ENCODE measurements at places on chromosomes 1 and 21. TPM values are rescaled to one million over a fixed set of nuclear protein-coding genes. Genes with fewer than 3 reads are reported as not detected.
A peak's percentile ranks its signal among the peaks of the same experiment; 100 is the strongest.

DNA sequence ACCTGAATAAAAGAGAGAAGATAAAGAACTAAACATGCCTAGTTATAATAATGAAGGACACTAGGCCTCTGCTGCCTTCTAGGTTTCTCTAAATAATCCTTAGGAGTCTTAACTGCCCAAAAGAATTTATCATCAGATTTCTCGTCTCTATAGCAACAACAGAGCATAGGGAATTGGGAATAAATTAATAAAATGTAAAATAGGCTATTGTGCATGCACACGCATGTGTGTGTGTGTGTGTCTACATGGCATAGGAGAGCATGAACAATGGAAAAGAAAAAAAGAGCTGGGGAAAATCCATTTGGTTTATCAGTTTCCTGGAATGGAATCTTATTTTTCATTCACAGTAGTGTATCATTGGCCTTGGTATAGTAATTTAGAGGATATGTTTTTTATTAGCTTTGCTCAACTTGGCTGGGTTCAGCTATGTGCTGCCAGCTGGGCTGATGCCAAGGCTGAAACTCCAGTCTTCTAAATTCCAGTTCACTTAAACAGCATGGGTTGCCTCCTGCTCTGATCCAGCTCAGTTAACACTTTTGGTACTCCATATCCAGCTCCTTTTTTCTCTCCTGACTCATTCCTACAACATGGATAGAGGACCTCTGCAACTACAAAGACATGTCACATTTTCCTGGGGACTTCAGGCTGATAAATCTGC is 80.6 kb upstream of the SLFNL1 start:
- peak; percentile 56 for DNase-seq
- no peak overlapping the region for H3K4me3 ChIP-seq
- H3K27ac ChIP-seq, result peak overlapping the region; percentile 74
- H3K27me3 ChIP-seq, result no peaks in the 10 kb centered on the region

- no peaks in the 10 kb centered on the region for H3K27me3 ChIP-seq
- no peak for DNase-seq
- H3K27ac ChIP-seq, result no peak overlapping the region
- H3K4me3 ChIP-seq, result no peak overlapping the region
- peaks cover 16% of the 10 kb centered on the region for H3K4me1 ChIP-seq
These were observed 72.4 kb downstream of the ABCA4 start for GRCh38 chr1:94048413-94049164.

- H3K27me3 ChIP-seq, result no peaks in the 10 kb centered on the region
- no peak overlapping the region for H3K27ac ChIP-seq
- H3K36me3 ChIP-seq, result peaks cover 68% of the 10 kb centered on the region
- H3K4me1 ChIP-seq, result no peaks in the 10 kb centered on the region
- DNase-seq, result no peak
- no peak overlapping the region for H3K4me3 ChIP-seq
These were observed 21.6 kb upstream of the TRAF5 start for GRCh38 chr1:211305044-211305443.

GRCh38 chr21:45378258-45378966 is 26.6 kb upstream of the COL18A1 start:
- no peak overlapping the region for H3K4me3 ChIP-seq
- H3K36me3 ChIP-seq, result no peaks in the 10 kb centered on the region
- no peaks in the 10 kb centered on the region for H3K4me1 ChIP-seq
- no peaks in the 10 kb centered on the region for H3K27me3 ChIP-seq
- no peak for DNase-seq

GRCh38 chr1:171983584-171983983 is 142.3 kb downstream of the DNM3 start:
- DNase-seq, result no peak
- no peaks in the 10 kb centered on the region for H3K4me1 ChIP-seq
- H3K27ac ChIP-seq, result no peak overlapping the region
- no peaks in the 10 kb centered on the region for H3K36me3 ChIP-seq
- no peak overlapping the region for H3K4me3 ChIP-seq
- H3K27me3 ChIP-seq, result no peaks in the 10 kb centered on the region

DNA sequence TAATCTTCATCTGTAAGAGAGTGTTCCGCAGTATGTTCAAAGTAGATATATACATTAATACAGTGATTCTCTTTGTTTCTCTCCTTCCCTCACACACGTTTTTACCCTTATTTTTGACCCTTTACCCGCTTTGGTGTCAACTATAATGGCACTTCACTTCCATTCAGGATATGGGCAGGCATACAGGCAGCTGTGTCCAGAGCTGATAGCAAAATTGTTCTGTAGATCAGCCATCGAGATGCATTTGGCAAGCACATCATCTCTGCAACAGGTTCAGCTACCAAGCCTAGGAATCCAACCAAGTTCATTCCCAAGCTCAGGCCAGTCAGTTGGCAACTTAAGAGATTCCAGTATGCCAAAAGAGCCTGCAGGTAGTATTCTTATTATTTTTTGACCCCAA is 74.8 kb downstream of the FNBP1L start:
- H3K27me3 ChIP-seq, result no peaks in the 10 kb centered on the region
- H3K4me1 ChIP-seq, result peaks cover 3% of the 10 kb centered on the region
- H3K27ac ChIP-seq, result no peak overlapping the region
- no peak for DNase-seq

GRCh38 chr1:26195805-26196204 is 5.4 kb downstream of the CATSPER4 start:
- H3K27ac ChIP-seq, result no peak overlapping the region
- H3K36me3 ChIP-seq, result no peaks in the 10 kb centered on the region
- H3K4me1 ChIP-seq, result no peaks in the 10 kb centered on the region
- H3K27me3 ChIP-seq, result no peaks in the 10 kb centered on the region
- H3K4me3 ChIP-seq, result no peak overlapping the region

DNA sequence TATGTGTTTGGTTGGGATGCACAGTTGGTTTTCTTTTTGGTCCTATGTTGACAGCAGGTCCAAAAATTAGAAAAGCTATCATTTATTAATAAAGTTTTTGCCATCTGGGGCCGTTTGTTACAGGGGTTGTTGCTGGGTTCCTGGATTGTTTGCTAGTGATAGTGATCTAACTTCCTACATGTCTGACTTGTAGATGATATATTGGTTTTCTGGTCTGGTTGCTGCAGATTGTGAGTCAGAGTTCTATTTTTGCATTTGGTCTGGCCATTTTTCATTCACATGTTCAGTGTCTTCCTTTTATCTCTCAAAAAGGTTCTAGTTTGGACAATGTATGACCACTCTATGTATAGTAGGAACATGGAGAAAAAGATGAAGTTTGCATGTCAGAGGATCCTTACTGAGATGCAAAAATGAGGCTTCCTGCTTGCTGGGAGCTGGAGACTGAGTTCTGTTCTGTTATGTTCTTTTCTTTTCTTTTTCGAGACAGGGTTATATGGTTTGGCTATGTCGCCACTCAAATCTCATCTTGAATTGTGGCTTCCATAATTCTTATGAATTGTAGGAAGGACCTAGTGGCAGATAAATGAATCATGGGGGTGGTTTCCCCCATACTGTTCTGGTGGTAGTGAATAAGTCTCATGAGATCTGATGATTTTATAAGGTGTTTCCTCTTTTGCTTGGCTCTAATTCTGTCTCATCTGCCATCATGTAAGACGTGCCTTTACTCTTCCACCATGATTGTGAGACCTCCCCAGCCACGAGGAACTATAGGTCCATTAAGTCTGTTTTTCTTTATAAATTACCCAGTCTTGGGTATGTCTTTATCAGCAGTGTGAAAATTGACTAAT is 4.2 kb upstream of the NVL start:
- H3K4me1 ChIP-seq, result no peaks in the 10 kb centered on the region
- H3K36me3 ChIP-seq, result no peaks in the 10 kb centered on the region
- H3K4me3 ChIP-seq, result no peak overlapping the region
- no peaks in the 10 kb centered on the region for H3K27me3 ChIP-seq
- peak overlapping the region; percentile 54 for H3K27ac ChIP-seq

DNA sequence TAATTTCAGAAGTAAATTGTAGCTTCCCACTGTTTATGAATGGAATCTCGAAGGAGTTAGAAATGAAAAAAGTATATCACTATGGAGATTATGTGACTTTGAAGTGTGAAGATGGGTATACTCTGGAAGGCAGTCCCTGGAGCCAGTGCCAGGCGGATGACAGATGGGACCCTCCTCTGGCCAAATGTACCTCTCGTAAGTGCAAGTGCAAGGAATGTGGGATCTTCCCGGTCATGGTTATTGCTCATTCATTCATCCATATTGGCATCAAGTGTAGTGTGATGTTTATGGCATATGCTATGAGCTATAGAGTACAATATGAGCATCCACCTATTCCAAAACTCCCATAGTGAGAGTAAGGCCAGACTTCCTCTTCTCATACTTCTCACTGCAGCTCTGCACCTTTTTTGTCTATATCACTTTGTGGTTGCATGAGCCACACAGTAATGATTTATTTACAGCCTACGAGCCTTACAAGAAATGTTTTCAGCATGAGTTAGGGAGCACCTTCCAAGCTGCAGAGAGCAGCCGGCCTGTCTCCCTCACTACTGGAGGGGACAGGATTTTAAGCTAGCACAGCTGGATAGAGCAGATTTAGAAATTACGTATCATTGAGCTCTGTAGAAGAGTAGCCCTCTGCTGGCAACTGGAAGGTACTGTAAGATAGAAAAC is 24.9 kb upstream of the CR1L start:
- DNase-seq, result peak; percentile 45
- H3K4me1 ChIP-seq, result no peaks in the 10 kb centered on the region
- H3K4me3 ChIP-seq, result no peak overlapping the region
- H3K27ac ChIP-seq, result no peak overlapping the region
- no peaks in the 10 kb centered on the region for H3K27me3 ChIP-seq
- no peaks in the 10 kb centered on the region for H3K36me3 ChIP-seq

DNA sequence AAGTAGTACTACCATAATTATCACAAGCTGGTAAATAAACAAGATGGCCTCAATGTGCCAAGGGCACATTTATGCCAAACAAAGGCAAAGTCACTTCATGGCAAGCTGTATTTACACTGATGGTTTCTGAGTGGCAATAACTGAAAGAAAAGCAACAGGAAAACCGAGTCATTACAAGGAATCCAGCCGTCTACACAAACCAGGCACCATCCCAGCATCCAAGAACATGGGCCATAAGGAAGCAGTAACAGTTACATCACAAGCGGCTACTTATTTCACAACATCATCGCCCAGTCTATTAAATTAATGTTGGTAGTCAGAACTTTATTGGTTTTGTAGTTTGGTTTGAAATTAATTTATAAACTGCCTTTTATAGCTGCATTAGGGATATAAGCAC is 214.2 kb downstream of the RERE start:
- H3K27ac ChIP-seq, result no peak overlapping the region
- no peak for DNase-seq
- no peak overlapping the region for H3K4me3 ChIP-seq
- H3K27me3 ChIP-seq, result no peaks in the 10 kb centered on the region
- no peaks in the 10 kb centered on the region for H3K36me3 ChIP-seq

DNA sequence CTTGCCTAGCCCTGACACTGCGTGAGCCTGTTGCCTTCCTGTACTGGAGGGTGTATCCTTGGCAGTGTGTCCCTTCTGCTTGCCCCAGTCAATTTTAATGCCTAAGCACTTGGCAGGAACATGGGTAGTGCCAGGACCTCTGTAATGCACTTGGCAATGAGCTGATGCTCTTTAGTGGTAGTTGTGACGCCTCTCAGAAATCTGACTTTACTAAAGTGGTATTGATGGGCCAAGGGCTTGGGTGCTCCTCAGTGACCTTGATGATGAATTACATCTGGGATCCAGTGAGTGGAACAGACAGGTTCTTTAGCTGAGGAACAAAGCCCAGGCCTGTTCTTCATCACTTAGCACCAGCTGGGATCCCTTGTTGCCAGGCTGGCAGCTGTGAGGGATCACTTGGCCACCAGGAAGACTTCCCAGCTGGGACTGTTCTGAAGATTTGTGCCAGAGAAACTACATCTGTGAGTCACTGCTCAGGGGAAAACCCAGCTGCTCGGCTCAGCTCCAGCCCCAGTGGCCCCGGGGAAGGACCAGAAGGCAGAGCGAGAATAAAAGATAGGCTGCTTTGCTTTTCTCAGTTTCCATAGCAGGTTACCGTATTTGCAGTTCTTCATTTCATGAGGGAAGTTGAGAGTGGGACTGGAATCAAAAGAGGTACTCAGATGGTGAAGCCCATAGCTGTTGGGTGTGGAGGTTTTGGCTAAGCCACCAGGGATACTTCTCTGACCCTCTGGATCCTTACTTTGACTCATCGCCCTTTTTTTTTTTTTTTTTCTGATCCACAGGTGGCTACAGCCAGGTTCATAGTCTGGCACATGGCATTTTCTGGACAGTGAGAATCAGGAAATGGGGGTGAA is 28.5 kb upstream of the KCNA2 start:
- no peak overlapping the region for H3K4me3 ChIP-seq
- no peaks in the 10 kb centered on the region for H3K36me3 ChIP-seq
- no peaks in the 10 kb centered on the region for H3K4me1 ChIP-seq
- no peak for DNase-seq
- no peak overlapping the region for H3K27ac ChIP-seq

DNA sequence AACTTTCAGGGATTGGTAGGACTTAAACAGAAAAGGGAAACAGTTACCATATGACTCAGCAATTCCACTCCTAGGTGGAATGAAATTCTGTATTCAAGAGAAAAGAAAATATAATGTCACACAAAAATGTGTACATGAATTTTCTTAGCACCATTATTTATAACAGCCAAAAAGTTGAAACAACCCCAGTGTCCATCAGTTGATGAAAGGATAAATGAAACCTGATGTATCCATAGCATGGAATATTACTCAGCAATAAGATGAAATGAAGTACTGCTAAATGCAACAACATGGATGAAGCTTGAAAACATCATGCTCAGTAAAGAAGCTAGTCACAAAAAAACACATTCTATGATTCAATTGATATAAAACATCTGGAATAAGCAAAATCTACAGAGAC is 15.5 kb downstream of the EEIG2 start:
- peak overlapping the region; percentile 70 for H3K27ac ChIP-seq
- no peaks in the 10 kb centered on the region for H3K36me3 ChIP-seq
- no peak for DNase-seq
- no peak overlapping the region for H3K4me3 ChIP-seq
- H3K4me1 ChIP-seq, result peaks cover 5% of the 10 kb centered on the region

- no peak overlapping the region for H3K27ac ChIP-seq
- no peak for DNase-seq
- H3K27me3 ChIP-seq, result no peaks in the 10 kb centered on the region
These were observed 1044.4 kb downstream of the ADGRL2 start for GRCh38 chr1:82844911-82845827.

DNA sequence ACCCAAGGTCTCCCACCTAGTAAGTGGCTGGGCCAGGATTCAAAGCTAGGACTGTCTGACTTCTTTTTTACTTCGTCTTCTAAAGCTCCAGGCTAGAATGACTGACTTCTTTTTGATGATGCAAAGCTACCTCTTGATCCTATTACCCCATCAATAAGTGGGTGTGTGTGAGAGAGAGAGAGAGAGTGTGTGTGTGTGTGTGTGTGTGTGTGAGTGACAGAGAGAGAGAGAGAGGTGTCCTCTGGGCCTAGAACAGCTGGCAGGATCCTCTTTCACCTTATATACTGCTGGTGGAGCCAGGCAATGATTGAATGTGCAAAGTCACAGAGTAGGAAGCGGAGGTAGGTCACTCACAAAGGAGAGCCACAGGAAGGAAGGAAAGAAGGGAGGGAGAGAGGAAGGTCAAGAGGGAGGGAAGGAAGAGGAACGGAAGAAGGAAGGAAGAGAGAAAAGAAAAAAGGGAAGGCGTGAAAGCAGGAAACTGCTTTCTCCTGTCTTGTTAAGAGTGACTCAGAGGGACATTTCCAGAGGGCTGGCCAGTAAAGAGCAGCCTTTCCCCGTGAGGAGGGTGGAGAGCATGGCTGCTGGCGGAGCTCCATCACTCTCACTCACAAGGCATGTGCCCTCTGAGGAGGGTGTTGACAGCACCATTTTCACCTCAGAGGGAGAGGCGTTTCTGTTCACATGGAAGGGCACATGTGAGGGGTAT is 68.9 kb downstream of the CDC7 start:
- H3K4me1 ChIP-seq, result no peaks in the 10 kb centered on the region
- DNase-seq, result no peak
- peak overlapping the region; percentile 27 for H3K27ac ChIP-seq

Gene NUP210L
- polyA plus RNA-seq, result not detected

Gene RAB42
- polyA plus RNA-seq, result 5.5 TPM

Gene FTCD
- polyA plus RNA-seq, result 0.33 TPM

Gene MTMR11
- 9.4 TPM for polyA plus RNA-seq

Gene TMEM200B
- 1.5 TPM for polyA plus RNA-seq

Gene OR2L13
- 0.23 TPM for polyA plus RNA-seq

Gene ACTN2
- 0.10 TPM for polyA plus RNA-seq

Measured in SK-N-SH (cell line).